ENCODE measurements at places on chromosomes 1 and 21.

DNA sequence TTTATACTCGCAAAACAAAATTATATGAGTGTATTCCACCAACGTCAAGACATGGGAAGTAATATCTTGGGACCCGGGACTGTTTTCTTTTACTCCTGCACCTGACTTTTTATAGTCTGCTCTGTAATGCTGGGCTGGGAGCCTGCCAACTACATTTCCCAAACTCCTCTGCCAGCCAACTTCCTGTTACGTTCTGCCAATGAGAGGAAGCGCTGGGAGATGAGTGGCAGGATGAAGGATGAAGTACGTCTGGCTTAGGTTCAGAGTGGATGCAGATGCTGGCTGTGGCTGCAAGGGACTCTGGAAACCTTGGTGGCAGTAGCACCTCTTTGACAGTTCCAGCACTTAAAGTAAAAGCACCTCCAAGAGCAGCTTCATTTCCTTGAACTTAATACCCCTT, 59.6 kb downstream of the USP24 start:
- no peak for DNase-seq

DNA sequence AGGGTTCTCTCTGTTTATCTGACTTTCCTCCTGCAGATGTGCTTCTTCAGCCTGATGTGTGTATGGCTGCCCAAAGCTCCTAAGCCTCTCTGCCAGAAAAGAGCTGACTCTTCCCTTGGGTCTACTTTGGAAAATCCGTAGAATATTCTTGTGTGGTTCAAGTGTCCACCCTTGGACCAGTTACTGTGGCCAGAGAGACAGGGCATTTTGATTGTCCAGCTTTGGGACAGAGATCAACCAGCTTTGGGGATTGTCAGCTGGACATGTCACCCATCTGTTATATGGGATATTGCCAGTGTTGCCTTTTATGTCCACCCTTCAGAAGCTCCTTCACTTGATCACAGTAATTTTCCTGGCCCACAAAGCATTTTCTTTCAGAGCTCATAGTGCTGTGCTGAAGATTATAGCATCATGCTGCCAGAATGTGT, 126.2 kb upstream of the L1TD1 start:
- peak; percentile 72 for DNase-seq

DNA sequence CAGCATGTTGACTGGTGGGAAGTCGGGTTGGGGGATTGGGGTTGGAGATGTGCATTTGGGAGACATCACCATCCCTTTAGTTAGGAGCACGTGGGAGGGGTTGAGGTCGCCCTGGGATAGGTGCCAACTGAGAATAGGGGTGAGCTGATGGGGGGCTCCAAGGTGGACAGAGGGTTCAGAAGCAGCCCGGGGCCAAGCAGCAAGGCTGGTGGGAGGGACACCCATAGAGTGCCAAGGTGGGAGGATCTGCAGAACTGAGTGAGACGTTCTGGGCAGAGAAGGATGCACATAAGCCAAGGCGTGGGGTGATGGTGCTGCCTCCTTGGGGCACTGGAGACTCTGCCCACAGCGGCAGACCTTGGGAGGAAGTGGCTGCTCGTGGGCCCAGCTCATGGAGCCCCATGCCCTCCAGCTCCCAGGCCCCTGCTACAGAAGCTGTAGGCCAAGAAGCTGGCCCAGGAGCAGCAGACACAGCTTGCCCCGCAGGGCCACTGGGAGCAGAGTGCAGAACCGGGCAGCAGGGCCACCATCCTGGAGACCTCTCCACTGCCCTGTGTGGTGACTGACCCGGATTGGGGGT, 31.4 kb upstream of the PKP1 start:
- no peak for DNase-seq

GRCh38 chr1:66302815-66303214, 231.1 kb upstream of the SGIP1 start:
- no peak for DNase-seq

DNA sequence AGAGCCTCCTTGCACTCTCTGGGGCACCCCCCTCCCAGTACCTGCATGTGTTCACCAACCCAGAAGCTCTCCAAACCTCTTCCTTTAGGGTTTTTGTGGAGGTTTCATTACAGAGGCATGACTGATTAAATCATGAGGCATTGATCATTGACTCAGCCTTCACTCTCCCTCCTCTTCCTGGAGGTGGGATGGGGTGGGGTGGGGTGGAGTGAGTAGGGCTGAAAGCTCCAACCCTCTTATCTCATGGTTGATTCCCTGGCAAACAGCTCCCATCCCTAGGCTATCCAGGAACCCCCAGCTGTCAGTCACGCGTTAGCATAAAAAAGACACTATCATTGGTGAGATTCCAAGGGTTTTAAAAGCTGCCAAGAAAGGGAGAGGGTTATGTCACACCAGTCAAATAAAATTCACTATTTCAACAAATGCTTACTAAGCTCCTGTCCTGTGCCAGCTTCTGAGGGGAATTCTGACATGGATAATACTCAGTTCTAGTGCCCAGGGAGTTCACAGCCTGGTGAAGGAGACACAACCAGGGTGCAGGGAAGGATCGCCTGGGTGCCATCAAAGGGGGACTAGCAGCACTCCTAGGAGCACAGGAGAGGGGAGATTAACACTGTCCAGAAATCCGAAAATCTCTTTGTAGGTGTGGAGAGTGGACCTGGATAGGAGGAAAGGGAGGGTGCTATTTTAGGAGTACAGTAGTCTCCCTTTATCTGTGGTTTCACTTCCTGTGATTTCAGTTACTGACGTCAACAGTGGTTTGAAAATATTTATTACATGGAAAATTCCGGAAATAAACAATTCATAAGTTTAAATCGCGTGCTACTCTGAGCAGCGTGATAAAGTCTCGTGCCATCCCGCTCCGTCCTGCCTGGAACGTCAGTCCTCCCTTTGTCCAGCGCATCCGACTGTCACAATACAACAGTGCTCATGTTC, 6.8 kb upstream of the IL24 start:
- DNase-seq, result no peak

DNA sequence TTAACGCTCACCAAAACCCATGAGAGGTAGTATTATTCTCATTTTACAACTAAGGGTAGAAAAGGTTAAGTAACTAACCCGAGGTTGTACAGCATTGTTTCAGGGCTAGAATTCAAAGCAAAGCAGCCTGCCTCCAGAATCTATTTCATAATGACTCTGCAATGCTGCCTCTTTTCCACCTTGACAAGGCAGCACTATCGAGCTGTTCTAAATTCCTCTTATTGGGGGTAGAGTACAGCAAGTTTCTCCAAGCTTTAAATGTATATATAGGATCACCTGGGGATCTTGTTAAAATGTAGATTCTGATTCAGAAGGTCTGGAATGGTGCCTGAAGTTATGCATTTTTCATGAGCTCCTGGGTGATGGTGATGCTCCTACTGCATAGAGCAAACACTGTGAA, 30.1 kb downstream of the WNT2B start:
- DNase-seq, result no peak
